Keratinocyte (primary cell): ENCODE measurements at places on chromosomes 5 and 9. TPM values are rescaled to one million over a fixed set of nuclear protein-coding genes. Genes with fewer than 3 reads are reported as not detected.

The TMEM232 gene
- 0.52 to 1.1 TPM (median 1.00 TPM) in 3 replicates for polyA plus RNA-seq

The SGCD gene
- not detected in 3 replicates for polyA plus RNA-seq

The GLRX gene
- 9.8 to 32.4 TPM (median 15.6 TPM) in 3 replicates for polyA plus RNA-seq

The HTR1A gene
- polyA plus RNA-seq: not detected in 3 replicates

The CCL19 gene
- polyA plus RNA-seq: not detected in 3 replicates

The SGTB gene
- 4.5 to 10.4 TPM (median 5.9 TPM) in 3 replicates for polyA plus RNA-seq

The POU5F2 gene
- polyA plus RNA-seq: 0.04 to 0.09 TPM in 2 of 3 replicates, not detected in the other

The SLCO6A1 gene
- not detected in 3 replicates for polyA plus RNA-seq

The SMIM33 gene
- not detected in 3 replicates for polyA plus RNA-seq

The CRB2 gene
- not detected in 3 replicates for polyA plus RNA-seq

The DMRT2 gene
- polyA plus RNA-seq: 0.04 TPM in 1 of 3 replicates, not detected in the others

The LMX1B gene
- polyA plus RNA-seq: 0.24 to 0.59 TPM (median 0.54 TPM) in 3 replicates

The DNAJC21 gene
- polyA plus RNA-seq: 13.3 to 29.6 TPM (median 28.5 TPM) in 3 replicates

The GABRG2 gene
- not detected in 3 replicates for polyA plus RNA-seq

The SURF1 gene
- 31.1 to 34.0 TPM (median 32.9 TPM) in 3 replicates for polyA plus RNA-seq

The STPG3 gene
- not detected in 3 replicates for polyA plus RNA-seq

The NAIP gene
- 0.53 to 1.7 TPM (median 1.4 TPM) in 3 replicates for polyA plus RNA-seq

The PRRX2 gene
- 0.06 to 0.19 TPM in 2 of 3 replicates, not detected in the other for polyA plus RNA-seq

The NUTM2G gene
- not detected in 3 replicates for polyA plus RNA-seq

The OCLN gene
- 3.5 to 4.6 TPM (median 4.6 TPM) in 3 replicates for polyA plus RNA-seq

The RFESD gene
- polyA plus RNA-seq: 1.1 to 3.5 TPM (median 1.5 TPM) in 3 replicates

The LCN12 gene
- polyA plus RNA-seq: 0.22 TPM in 1 of 3 replicates, not detected in the others

The RAB3C gene
- polyA plus RNA-seq: not detected in 3 replicates

The EFNA5 gene
- polyA plus RNA-seq: 2.8 to 5.9 TPM (median 4.8 TPM) in 3 replicates

The IFNB1 gene
- 0.07 TPM in 1 of 3 replicates, not detected in the others for polyA plus RNA-seq

The CDH12 gene
- not detected in 3 replicates for polyA plus RNA-seq

The SPINK7 gene
- 0.87 to 19.5 TPM (median 0.93 TPM) in 3 replicates for polyA plus RNA-seq

The KLF4 gene
- polyA plus RNA-seq: 14.9 to 37.1 TPM (median 31.5 TPM) in 3 replicates

The SLC45A2 gene
- 0.04 to 0.05 TPM in 2 of 3 replicates, not detected in the other for polyA plus RNA-seq

The CENPK gene
- polyA plus RNA-seq: 3.2 to 15.4 TPM (median 7.4 TPM) in 3 replicates

The NR4A3 gene
- 0.13 to 0.16 TPM in 2 of 3 replicates, not detected in the other for polyA plus RNA-seq

The PKD2L2 gene
- polyA plus RNA-seq: 0.10 TPM in 1 of 3 replicates, not detected in the others

The PRLR gene
- 0.04 to 0.10 TPM in 2 of 3 replicates, not detected in the other for polyA plus RNA-seq

The NUP188 gene
- 25.6 to 56.3 TPM (median 31.1 TPM) in 3 replicates for polyA plus RNA-seq

The FAM163B gene
- polyA plus RNA-seq: not detected in 3 replicates

The ZNF454 gene
- 0.07 to 0.15 TPM (median 0.08 TPM) in 3 replicates for polyA plus RNA-seq

The MYOT gene
- polyA plus RNA-seq: 0.55 to 1.5 TPM (median 0.76 TPM) in 3 replicates

The C5orf52 gene
- polyA plus RNA-seq: not detected in 3 replicates

The RORB gene
- not detected in 3 replicates for polyA plus RNA-seq

The CIZ1 gene
- 23.5 to 30.9 TPM (median 28.1 TPM) in 3 replicates for polyA plus RNA-seq

The LRRC26 gene
- polyA plus RNA-seq: not detected in 3 replicates

The SPAG8 gene
- polyA plus RNA-seq: 0.06 to 0.13 TPM (median 0.08 TPM) in 3 replicates

The GPR151 gene
- not detected in 3 replicates for polyA plus RNA-seq

The HTR4 gene
- 0.03 to 0.09 TPM in 2 of 3 replicates, not detected in the other for polyA plus RNA-seq

The LECT2 gene
- 0.08 TPM in 1 of 3 replicates, not detected in the others for polyA plus RNA-seq
